ENCODE measurements at places on chromosomes 11 and 22.

- no peak for DNase-seq
Measured at GRCh38 chr11:67628710-67629385, 889 bp downstream of the NUDT8 start.

DNA sequence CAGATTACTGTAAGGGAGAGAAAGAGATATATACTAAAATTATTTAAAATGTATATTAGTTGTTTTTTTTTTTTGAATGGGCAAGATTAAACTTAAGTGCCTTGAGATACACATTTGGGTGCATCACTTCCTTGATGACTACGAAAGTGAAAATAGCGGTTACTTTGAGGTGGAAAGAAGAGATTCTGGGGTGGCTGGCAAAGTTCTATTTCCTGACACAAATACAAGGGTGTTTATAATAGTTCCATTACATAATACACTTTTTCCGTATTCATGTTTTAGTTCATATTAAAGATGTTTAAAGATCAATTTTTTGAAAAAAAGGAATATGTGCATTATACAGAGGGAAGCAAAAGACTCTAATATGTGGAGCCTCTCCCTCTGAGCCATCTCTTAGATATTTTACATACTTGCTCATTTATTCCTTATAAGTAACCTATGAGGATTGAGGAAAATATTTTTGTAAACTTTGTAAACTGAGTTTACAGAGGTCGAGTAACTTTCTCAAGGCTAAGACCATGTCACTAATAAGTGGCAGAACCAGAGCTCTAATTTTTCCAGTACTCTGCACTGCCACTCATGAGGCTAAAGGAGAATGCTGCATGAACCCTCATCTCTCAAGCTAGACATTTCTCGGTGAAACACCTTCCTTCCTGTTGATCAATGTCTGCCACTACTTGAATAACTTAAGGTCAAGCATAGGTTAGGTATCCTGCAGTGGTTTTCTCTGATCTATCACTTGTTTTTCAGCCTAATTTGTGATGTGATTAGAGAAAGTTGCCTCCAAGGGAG lies 58.6 kb downstream of the DDIAS start:
- no peak for DNase-seq

DNA sequence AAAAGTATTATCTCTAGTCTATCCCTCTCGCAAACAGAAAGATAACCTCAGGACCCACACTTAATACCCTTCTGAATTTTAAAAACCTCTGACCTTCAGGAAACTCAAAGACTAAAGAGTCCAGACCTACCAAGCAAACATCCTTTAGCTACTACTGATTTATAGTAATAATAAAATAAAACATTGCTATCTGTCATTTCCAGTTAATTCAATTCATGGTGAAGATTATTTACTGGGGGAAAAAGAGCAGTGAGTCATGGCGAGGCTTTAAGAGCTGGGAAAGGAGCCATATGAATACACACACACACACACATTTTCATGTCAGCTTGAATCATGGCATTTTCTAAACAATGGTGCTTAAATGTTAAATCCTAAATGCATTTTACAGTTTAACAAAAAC lies 87.1 kb downstream of the FAM76B start:
- DNase-seq, result no peak

DNA sequence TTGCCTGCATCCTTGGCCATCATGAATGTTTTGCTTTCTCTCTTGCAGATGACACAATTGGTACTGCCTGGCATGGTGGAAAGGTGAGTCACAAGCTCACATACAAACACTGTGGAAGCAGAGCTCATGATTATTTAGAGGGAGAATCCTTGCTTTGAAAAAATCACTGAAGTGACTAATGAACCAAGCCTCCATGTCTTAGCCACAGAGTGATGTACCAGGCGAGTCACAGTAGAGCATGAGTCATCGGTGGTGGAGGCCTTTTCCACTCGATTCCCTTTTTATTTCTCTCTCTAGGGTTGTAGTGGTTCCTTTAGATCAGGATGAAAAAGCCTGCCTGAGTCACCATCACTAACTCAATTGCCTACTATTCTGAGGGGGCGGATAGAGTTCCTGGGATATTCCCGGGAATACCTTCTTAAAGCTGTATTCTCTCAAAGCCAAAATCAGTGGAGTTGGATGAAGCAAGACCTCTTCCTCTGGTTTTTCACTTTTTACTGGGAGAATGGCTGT lies 49.6 kb upstream of the ALKBH3 start:
- DNase-seq, result peak; percentile 35

DNA sequence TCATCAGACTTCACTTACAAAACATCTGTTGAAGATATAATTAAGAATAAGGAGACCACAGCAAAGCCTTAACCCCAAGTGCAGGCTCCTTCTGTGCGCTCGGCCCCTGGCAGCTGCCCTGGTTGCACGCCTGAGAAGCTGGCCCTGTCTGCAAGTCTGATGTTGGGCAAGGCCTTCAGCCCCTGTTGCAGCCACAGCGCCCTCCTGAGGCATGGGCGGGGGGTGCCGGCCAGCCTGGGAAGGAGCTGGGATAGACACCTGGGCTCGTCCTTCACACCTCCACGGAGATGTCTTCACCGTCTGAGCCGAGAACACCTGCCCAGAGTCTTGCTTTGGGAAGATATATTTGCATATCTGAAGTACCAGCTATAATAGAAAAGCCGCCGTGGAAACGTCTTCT lies 104.1 kb downstream of the MPPED1 start:
- DNase-seq, result no peak

DNA sequence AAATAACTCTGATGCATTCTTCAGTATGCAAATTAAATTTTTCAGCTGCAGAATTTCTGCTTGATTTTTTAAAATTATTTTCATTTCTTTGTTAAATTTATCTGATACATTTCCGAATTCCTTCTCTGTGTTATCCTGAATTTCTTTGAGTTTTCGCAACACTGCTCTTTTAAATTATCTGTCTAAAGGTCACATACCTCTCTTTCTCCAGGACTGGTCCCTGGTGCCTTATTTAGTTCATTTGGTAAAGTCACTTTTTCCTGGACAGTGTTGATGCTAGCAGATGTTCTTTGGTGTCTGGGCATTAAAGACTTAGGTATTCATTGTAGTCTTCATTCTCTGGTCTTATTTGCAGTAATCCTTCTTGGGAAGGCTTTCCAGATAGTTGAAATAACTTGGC lies 577.4 kb upstream of the LUZP2 start:
- DNase-seq, result no peak

DNA sequence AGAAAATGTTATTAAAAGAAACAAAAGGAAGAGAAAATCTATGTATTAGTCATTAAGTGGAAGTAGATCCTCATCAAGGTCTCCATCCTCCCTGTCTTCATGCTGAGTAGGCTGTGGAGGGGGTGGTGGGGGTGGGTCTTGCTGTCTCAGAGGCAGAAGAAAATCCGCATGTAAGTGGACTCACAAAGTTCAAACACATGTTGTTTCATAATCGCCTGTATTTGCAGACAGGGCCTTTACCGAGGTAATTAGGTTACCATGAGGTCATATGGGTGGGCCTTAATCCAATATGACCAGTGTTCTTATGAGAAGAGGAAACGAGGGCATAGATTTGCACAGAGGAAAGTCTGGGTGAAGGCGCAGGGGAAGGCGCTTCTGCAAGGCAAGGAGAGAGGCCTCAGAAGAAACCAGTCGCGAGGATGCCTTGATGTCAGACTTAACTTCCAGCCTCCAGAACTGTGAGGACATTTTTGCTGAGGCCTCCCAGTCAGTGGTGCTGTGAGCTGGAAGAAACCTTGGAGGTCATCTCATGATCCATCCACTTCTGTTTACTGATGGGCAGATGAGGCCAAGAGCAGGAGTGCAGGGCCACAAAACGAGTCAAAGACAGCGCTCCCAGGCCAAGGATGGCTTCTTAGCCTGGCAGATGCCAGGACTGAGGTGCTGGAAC lies 49.3 kb upstream of the THY1 start:
- no peak for DNase-seq

DNA sequence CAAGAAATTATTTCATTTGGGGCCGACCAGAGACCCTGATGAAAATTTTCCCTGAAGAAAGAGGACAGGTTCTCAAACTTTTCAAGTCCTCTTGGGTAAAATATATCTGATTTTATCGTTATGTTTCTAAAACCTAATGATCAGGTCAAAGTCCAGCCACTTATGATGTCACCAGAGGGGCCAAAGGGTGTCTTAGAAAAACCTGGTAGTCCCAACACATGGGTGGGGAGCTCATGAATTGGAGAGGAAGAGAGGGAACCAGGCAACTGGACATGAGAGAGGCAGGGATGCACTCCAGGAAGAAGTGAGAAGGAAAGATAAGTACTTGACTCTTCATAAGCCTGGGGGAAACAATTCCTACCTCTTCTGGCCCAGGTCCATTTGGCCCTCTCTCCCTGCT lies 9.2 kb downstream of the SLC5A1 start:
- no peak for DNase-seq

- no peak for DNase-seq
Measured at GRCh38 chr11:103997082-103997481, 39.4 kb upstream of the DDI1 start.

DNA sequence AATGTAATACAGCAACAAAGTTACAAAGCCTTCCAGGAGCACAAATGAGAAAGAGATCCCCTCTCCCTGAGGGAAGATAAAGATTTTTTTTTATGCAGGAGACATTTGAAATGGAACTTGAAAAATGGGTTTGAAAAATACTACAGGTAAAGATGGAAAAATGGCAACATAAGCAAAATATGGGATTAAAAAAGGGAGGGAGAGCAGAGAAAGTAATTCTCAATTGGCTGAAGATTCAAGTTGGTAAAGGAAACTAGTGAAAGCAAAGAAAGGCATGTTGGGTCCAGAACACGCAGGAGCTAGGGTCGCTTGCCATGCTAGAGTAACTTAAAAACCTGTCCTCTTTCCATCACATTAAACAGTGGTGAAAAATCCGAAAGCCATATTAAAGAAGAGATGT lies 1.5 kb downstream of the ZW10 start:
- DNase-seq, result no peak

DNA sequence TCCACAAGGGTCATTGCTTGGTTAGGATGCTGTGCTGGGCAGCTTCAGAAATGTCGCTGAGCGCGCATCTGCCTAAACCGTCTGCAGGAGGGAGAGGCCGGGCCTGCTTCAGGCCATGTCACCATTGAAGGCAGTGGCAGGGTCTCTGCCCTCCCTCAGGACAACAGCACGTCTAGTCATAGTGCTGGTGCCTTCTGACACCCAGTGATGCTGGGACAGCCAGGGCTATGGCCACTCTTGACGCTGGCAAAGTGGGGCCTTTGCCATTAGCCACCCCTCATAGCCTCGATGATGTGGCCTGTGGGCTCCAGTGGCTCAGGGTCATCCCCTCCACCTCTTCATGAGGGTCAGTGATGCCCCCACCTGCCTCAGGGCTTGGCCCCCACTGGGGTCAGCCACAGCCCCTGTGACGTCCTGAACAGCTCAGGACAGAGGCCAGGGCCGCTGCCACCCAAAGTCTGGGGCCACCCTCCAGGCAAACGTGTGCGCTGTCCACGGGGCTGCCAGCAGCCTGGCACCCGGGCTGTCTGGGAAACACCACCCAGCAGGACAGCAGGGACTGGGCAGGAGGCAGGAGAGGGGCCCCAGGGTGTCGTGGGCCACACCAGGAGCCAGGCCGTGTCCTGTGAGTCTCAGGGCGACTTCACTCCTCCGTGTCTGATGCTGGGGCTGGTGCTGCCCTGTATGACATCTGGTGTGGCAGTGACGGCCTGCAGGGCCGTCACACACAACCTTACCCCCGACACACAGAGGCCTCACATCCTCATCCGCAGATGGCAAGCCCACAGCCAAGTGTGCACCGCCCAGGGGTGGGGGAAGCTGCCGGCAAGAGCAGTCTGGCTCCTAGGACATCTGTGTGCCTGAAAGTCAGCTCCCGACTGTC lies 42.5 kb downstream of the CERK start:
- no peak for DNase-seq

DNA sequence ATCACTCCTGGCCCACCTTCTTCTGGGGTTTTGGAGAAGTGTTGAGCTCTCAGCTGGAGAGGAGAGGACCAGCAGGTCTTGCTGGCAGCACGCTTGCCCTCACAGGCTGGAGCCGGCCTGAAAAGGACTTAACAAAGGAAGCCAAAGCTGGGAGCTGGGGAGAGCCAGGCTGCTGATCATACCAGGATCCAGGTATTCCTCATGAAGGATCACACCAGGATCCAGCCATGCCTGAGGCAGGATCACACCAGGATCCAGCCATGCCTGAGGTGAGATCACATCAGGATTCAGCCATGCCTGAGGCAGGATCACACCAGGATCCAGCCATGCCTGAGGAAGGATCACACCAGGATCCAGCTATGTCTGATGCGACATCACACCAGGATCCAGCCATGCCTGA lies 17.0 kb downstream of the MRGPRD start:
- DNase-seq, result no peak

DNA sequence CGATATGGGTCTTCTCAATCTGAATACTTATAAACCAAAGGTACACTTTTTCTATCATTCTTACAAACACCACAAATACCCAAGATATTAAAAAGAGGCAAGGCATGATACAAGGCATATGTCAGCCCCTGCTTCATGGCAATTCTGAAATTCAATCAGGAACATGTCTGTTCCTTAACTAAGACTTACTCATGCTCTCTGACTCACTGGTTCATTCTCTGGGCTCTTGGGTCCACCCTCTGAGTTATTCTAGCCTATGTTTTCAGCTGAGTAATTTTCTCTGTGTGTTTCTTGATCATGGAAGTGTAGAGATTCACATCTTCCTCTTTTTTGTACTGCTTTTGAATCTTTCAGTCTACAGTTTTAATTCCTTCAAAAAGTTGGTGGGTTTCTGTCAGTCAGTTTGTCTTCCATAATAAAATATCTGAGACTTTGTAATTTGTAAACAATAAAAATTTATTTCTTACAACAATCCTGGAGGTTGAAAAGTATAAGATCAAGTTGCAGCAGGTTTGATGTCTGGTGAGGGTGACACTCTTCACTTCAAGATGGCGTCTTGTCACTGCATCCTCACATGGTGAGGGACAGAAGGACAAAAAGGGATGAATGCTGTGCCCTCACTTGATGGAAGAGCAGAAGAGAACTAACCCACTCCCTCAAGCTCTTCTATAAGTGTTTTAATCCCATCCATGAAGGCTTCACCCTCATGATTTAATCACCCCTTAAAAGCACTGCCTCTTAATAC lies 211.7 kb downstream of the FAM76B start:
- DNase-seq, result no peak

- DNase-seq, result no peak
Measured at GRCh38 chr11:113261709-113262475, 52.5 kb upstream of the TTC12 start.

- DNase-seq, result no peak
Measured at GRCh38 chr11:119087123-119087522, 2.4 kb downstream of the HMBS start.

DNA sequence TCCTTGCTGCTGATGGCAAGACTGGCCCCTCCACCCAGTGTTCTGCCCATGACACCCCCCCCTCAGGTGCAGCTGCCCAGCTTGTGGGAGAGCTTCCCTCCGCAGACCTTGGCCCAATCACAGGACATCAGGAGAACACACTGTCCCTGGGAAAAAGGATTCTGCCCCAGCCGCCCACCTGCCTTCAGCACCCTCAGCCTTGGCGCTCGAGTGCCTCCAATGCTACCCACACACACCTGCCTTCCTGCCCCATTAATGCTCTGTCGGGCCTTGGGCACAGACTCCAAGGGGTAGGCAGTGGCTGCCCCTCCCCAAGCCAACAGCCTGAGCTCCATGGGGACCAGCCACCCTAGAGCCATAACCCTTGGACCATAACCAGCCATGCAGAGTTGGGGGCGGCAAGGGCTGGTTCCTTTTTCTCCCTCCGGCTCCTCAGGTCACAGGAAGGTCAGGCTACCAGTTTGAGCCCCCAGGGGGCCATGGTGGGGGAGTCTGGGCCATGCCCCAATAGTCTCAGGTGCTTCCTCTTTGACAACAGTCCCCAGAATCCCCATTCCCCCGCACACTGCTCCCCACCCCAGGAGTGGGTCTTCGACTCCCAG lies 1.3 kb upstream of the ZNF70 start:
- DNase-seq, result no peak

GRCh38 chr11:64247729-64248531 lies 1.2 kb upstream of the PPP1R14B start:
- DNase-seq, result no peak
